Naive thymus-derived CD8-positive, alpha-beta T cell (primary cell): ENCODE measurements at places on chromosomes 7 and 10. TPM values are rescaled to one million over a fixed set of nuclear protein-coding genes. Genes with fewer than 3 reads are reported as not detected.

CELF2 gene
- polyA plus RNA-seq, result 101 TPM

VPS37D gene
- 0.14 TPM for polyA plus RNA-seq

GPNMB gene
- not detected for polyA plus RNA-seq

FOXI2 gene
- polyA plus RNA-seq, result not detected

SFRP5 gene
- 20.1 TPM for polyA plus RNA-seq

GIMAP1 gene
- polyA plus RNA-seq, result 48.0 TPM

KIF5B gene
- 17.9 TPM for polyA plus RNA-seq

UCN3 gene
- polyA plus RNA-seq, result not detected

NPS gene
- polyA plus RNA-seq, result not detected

- H3K4me3 ChIP-seq, result no peak overlapping the region
- no peaks in the 10 kb centered on the region for H3K27me3 ChIP-seq
- no peak overlapping the region for H3K27ac ChIP-seq
- H3K4me1 ChIP-seq, result no peaks in the 10 kb centered on the region
Measured at GRCh38 chr10:67036808-67037207, 111.0 kb downstream of the LRRTM3 start.

DNA sequence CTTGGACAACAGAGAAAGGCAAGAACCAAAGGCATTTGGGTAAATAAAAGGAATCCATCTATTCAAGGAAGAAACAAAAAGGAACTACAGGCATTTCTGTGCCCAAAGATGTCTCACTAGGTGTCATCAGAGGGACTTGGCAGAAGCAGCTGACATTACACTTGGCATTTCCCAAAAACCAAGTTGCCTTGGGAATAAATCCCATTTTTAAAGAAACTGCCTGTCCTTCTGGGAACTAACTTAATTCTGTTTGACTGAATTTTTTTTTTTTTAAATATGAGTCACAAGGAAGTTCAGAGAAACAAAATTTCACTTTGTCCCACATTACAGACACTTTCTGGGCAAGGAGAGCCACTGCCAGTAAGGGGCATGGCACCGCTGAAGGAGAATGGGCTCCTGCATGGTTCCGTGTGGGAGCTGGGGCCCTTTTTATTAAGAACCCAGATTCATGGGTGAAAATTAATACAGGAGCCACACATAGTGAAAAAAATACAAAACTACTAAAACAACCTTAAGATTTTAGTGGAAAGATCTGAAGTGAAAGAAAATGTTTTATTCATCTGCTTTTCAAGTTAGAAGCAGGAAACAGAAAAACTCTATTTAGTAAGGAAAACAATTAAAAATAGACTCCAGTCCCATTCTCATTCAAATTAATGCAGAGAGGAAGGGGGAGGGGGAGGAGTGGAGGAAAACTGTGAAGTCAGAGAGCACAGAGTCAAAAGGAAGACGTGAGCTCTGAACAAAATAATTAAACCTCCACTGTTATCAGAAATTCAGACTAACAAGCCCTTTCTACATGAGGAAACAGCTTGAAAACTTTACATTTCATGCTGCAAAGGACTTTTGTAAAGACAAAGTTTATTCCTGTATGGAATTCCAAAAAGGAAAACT, 118.4 kb upstream of the PDLIM1 start:
- no peaks in the 10 kb centered on the region for H3K36me3 ChIP-seq
- no peaks in the 10 kb centered on the region for H3K4me1 ChIP-seq
- no peak for DNase-seq
- H3K27ac ChIP-seq, result no peak overlapping the region
- no peak overlapping the region for H3K4me3 ChIP-seq

DNA sequence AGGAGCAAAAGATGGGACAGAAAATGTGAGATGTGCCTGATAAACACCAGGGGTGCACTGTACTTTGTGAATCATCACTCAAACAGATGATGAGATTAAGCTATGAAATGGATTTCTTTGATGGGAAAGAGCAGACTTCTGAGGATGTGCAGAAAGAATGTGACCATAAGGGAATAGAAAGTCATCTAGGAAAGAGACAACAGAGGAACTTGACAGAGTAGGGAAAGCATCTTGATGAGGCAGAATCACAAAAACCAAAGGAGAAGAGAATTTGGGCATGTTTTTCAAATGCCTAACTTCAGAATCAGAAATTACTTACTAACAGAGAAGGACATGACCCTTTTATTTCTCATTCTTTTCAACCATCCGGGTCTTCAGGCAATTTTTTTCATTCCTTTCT, 82.4 kb upstream of the LRRTM3 start:
- H3K27ac ChIP-seq, result no peak overlapping the region
- H3K27me3 ChIP-seq, result no peaks in the 10 kb centered on the region
- DNase-seq, result no peak
- no peak overlapping the region for H3K4me3 ChIP-seq

DNA sequence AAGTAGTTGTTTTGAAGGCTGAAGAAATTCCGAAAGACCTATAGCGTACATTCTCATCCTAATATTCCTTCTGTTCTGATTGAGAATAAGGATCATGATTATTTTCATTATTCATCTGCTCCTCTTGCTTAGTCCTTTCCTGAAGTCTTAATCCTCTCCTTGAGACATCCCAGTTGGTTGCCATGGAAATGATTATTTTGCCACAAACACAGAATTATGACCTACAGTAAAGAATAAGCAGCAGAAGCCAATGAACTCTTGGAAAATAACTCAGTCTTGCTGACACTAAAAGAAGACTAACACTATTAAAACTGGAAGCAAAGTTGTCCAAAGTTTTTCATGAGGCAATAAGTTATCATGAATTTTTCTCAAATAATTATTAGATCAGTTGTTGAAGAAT, 47.8 kb upstream of the JAZF1 start:
- H3K36me3 ChIP-seq, result no peaks in the 10 kb centered on the region
- H3K4me1 ChIP-seq, result no peaks in the 10 kb centered on the region
- no peak for DNase-seq

- H3K4me1 ChIP-seq, result peaks cover 26% of the 10 kb centered on the region
- no peak for DNase-seq
- H3K27me3 ChIP-seq, result no peaks in the 10 kb centered on the region
- peaks cover 5% of the 10 kb centered on the region for H3K36me3 ChIP-seq
- no peak overlapping the region for H3K4me3 ChIP-seq
- H3K27ac ChIP-seq, result no peak overlapping the region
Measured at GRCh38 chr7:108329514-108329913, 126.7 kb downstream of the NRCAM start.

DNA sequence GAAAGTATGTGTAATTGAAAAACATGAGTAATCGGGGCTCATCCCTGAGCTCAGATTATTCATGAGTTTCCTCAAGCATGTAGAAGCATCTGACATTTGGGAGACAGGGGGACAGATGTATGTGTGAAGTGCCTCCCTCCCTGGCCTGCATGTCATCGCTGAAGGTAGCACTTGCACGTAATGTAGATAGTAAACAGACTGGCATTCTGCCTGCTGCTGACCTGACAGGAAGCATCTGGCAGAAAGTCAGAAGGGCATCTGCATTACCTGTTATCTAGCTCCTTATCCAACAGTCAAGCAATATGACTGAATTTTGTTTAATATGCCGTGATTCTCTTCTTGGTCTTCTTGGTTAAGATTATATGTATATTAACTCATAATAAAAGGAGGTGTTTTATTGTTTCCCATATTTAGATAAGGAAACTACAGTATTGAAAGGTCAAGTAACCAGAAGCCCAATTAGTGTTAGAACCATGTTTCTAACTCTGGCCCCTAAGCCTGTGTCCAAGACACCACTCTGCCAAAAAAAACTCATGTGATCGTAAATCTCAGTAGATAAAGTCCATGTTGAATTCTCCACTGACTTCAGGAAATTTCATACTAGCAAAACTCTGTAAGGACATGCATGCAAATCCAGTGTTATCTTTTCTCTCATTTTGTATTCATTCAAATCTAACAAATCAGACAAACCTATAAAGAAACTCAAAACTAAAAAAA, 918.1 kb upstream of the MBL2 start:
- H3K27me3 ChIP-seq, result no peaks in the 10 kb centered on the region
- H3K4me1 ChIP-seq, result no peaks in the 10 kb centered on the region
- no peaks in the 10 kb centered on the region for H3K36me3 ChIP-seq
- H3K4me3 ChIP-seq, result no peak overlapping the region
- no peak overlapping the region for H3K27ac ChIP-seq

DNA sequence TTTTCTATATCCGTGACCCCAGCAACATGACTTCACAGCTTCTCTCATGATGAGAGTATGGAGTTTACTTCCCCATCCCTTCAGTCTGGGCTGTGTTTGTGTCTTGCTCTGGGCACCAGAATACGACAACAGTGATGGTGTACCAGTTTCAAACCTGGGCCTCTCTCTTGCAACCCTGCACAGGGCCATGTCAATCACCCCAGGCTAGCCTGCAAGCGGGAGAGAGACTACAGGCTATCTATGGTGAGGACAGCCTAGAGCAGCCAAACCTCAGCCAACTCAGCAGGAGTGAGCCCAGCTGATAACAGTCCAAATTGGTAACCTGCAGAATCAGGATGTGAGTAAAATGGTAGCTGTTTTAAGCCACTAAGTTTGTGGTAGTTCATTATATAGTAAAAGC, 235.8 kb downstream of the CHCHD3 start:
- no peak overlapping the region for H3K4me3 ChIP-seq
- no peaks in the 10 kb centered on the region for H3K27me3 ChIP-seq

- no peak for DNase-seq
- peaks cover 6% of the 10 kb centered on the region for H3K4me1 ChIP-seq
- peaks cover 13% of the 10 kb centered on the region for H3K27me3 ChIP-seq
- H3K27ac ChIP-seq, result no peak overlapping the region
- H3K4me3 ChIP-seq, result no peak overlapping the region
Measured at GRCh38 chr10:59713196-59713821, 3.7 kb upstream of the SLC16A9 start.

- no peaks in the 10 kb centered on the region for H3K27me3 ChIP-seq
- no peak for DNase-seq
- H3K27ac ChIP-seq, result no peak overlapping the region
- no peaks in the 10 kb centered on the region for H3K36me3 ChIP-seq
- peaks cover 9% of the 10 kb centered on the region for H3K4me1 ChIP-seq
Measured at GRCh38 chr10:62748386-62748785, 56.1 kb upstream of the ADO start.

GRCh38 chr7:39379416-39379815, 186.8 kb upstream of the YAE1 start:
- no peak for DNase-seq
- peaks cover 4% of the 10 kb centered on the region for H3K27me3 ChIP-seq

DNA sequence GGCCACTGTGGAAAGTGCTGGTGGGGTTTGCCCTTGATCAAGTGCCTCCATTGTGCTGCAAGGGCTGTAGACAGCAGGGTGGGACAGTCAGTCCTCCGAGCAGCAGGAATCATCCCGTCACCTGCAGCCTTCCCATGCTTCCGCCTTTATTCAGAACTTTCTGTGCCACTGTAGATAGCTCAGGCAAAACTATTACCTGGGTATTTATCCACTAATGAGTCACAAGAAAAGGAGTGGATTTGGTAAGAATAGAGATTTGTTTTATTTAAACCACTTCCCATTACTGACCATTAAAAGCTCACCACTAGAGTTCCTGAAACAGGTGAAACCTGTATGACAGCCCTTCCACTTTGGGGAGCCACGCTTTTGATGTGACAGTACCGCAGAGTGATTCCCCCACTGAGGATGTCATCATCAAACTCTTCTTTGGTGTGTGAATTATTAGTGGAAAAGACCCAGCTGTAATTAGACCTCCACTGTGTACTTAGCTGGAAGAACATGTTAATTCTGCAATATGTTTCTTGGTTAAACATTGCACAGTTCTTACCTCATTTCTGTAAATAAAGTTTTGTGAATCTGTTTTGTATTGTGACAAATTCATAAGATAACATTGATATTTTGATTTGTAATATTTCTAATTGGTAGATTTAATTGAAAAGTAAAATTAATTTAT, 208.8 kb downstream of the MLLT10 start:
- no peaks in the 10 kb centered on the region for H3K36me3 ChIP-seq
- peaks cover 47% of the 10 kb centered on the region for H3K4me1 ChIP-seq
- no peak for DNase-seq
- no peak overlapping the region for H3K4me3 ChIP-seq

DNA sequence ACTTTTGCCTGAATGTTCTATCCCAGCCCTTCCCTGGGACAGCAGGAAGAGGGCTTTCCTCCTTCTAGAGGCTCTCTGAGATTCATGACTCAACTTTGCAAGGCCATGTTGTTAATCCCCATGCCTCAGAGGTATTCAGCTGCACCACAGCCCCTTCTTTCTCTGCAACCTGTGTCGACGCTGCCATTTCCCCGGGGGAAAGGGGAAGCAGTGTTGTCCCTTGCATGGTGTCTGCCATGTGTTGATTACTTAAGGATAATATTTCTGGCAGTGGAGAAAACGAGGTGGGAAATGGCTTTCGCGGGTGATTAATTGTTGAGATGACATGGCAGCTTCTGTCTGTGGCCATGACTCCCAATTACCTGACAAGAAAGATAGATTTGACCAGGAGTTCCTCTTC, 133.1 kb downstream of the SORCS3 start:
- no peaks in the 10 kb centered on the region for H3K36me3 ChIP-seq
- DNase-seq, result no peak
- no peak overlapping the region for H3K27ac ChIP-seq
- no peaks in the 10 kb centered on the region for H3K4me1 ChIP-seq
- H3K4me3 ChIP-seq, result no peak overlapping the region

- H3K36me3 ChIP-seq, result no peaks in the 10 kb centered on the region
- H3K27ac ChIP-seq, result peak overlapping the region; percentile 96
Measured at GRCh38 chr7:100163871-100164270, 4.5 kb downstream of the GAL3ST4 start.

GRCh38 chr10:82429302-82429701, 554.3 kb downstream of the NRG3 start:
- DNase-seq, result no peak
- H3K27me3 ChIP-seq, result no peaks in the 10 kb centered on the region
- peaks cover 4% of the 10 kb centered on the region for H3K36me3 ChIP-seq

GRCh38 chr10:116385994-116386809, 41.4 kb upstream of the PNLIPRP3 start:
- DNase-seq, result no peak
- H3K4me1 ChIP-seq, result no peaks in the 10 kb centered on the region
- peaks cover 2% of the 10 kb centered on the region for H3K27me3 ChIP-seq
- H3K4me3 ChIP-seq, result no peak overlapping the region
- H3K36me3 ChIP-seq, result no peaks in the 10 kb centered on the region

GRCh38 chr7:49821181-49821580, 47.7 kb downstream of the VWC2 start:
- no peaks in the 10 kb centered on the region for H3K36me3 ChIP-seq
- DNase-seq, result no peak
- H3K27ac ChIP-seq, result no peak overlapping the region
- H3K4me3 ChIP-seq, result no peak overlapping the region
- H3K4me1 ChIP-seq, result no peaks in the 10 kb centered on the region
- peaks cover 6% of the 10 kb centered on the region for H3K27me3 ChIP-seq

- peaks cover 8% of the 10 kb centered on the region for H3K27me3 ChIP-seq
- no peaks in the 10 kb centered on the region for H3K36me3 ChIP-seq
- H3K27ac ChIP-seq, result no peak overlapping the region
- no peaks in the 10 kb centered on the region for H3K4me1 ChIP-seq
- no peak for DNase-seq
Measured at GRCh38 chr7:33814400-33814799, 90.9 kb upstream of the BMPER start.

GRCh38 chr7:93551063-93551895, 23.2 kb downstream of the CALCR start:
- no peak overlapping the region for H3K27ac ChIP-seq
- H3K4me3 ChIP-seq, result no peak overlapping the region
- no peak for DNase-seq
- no peaks in the 10 kb centered on the region for H3K36me3 ChIP-seq
- H3K4me1 ChIP-seq, result no peaks in the 10 kb centered on the region
- no peaks in the 10 kb centered on the region for H3K27me3 ChIP-seq

GRCh38 chr10:7315906-7316305, 94.9 kb downstream of the SFMBT2 start:
- H3K4me3 ChIP-seq, result peak overlapping the region; percentile 3
- peak overlapping the region; percentile 79 for H3K27ac ChIP-seq
- peaks cover 5% of the 10 kb centered on the region for H3K36me3 ChIP-seq
- H3K27me3 ChIP-seq, result no peaks in the 10 kb centered on the region
- no peak for DNase-seq
